ENCODE measurements at places on chromosomes 11 and 22. TPM values are rescaled to one million over a fixed set of nuclear protein-coding genes. Genes with fewer than 3 reads are reported as not detected.

DNA sequence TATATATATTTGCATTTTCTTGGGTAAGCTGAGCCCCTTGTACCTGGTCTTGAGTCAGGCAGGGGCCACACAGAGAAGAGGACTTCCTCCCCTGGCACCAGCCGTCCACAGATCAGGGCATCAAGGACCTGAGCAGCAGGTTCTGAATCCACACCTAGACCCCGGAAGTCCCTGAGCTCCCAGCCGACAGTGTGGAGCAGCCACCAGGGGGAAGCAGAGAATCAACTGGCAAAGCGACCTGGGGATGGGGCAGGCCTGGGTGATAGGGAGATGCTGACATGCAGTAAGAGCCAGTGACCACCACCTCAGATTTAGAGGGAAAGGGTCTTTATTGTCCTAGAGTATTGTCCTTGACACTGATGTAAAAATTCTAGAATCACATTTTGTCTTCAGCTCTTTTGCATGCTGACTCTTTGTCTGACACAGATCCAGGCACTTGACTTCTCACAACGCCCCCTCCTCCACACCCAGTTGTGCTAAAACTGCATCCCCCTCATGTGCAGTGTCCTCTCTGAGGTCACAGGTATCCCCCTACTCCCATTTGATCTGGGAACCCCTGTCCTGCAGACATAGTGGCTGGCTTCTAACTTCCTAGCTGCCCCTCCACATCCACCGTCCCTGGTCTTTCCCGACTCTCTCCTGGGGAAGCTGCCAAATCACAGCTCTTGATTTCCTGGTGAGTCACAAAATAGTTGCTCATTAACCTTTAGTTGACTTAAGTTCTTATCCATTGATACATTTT is 109.3 kb downstream of the GGTLC2 start:
- peak; percentile 39 for DNase-seq

- DNase-seq, result no peak
Measured at GRCh38 chr11:121473064-121473777, 20.5 kb upstream of the SORL1-AS1 start.

DNA sequence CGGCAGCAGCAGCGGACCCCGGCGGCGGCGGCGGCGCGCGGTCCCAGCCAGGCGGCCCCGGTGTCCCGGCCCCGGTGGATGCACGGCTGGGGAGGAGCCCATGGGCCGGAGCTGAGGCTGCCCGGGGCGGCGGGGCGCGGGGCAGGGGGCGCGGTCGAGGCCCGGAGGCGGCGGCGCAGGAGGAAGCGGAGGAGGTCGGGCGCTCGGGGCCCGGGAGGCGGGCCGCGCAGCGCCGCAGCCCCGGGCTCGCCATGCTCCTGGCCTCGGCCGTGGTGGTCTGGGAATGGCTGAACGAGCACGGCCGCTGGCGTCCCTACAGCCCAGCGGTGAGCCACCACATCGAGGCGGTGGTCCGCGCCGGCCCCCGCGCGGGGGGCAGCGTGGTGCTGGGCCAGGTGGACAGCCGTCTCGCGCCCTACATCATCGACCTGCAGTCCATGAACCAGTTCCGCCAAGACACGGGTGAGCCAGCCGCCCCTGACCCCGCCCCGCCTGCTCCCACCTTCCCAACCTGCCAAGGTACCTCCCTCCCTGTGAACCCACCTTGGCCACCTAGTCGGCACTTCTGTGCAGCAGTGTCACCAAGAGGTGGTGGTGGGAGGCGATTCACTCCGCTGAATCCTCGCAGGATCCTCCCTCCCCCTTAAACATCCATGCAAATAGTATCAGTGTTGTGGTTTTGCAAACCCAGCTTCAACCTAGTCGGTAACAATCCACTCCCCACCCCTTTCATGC is 580 bp downstream of the DTX4 start:
- DNase-seq, result peak; percentile 61

GRCh38 chr22:40300884-40301672 is 45.2 kb upstream of the ADSL start:
- DNase-seq, result no peak

DNA sequence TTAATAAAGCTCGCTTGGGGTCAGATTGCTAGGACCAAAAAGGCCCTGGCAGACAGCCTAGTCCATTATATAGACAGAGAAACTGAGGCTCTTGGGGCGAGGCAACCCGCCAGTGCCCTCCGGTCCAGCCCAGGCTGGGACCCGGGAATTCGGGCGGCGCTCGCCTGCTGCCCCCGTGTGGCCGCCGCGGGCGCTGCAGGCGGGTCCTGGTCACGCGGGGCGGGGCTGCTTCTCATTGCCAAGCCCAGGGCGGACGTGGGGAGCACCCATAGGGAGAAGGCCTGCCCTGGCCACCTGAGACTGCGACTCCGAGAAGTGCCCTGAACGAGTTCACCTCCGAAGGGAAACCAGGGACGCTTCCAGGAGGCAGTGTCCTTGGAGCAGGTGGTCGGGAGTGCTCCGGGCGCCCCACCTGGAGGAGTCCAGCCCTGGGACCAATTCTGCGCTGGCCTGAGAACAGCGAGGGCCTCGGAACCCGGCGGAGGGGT is 36.0 kb upstream of the CSNK1E start:
- DNase-seq, result peak; percentile 85

DNA sequence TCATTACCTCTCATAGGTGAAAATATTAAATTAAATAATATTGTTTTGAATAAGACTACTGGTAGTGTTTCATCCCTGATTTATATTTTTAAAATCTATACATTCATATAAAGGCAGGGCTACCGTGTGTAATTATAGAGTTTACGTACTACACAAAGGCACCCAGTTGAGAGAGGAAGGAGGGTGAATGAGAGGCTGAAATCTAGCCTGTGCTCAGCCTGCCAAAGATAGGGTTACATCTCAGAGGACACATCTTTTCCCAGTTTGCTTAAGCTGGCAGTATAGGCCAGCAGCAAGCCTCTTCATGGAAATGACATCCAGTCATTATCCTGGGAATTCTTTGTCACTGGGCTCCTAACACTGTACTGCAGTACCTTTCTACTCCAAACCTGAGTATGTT is 7.5 kb upstream of the B3GNT6 start:
- no peak for DNase-seq

TMPRSS4 gene
- total RNA-seq, result 18.7 TPM

KLHDC7B gene
- 0.72 TPM for total RNA-seq
